ENCODE measurements at places on chromosomes 16 and 17.

DNA sequence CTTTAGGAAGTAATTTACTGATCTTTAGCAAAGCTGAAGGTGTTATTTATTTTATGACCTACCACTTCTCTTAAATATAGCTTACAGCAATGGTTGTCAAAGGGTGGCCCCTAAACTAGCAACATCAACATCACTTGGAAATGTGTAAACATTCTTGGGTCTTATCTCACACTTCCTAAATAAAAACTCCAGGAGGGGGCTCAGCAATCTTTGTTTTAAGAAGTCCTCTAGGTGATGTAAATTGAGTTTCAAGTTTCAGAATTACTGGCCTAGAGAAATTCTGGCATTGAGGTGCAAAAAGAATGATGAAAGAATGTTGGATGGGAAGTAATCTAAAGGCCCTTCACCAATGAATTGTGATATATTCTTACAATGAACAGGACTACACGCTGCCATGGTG is 142.3 kb downstream of the HS3ST4 start:
- DNase-seq, result no peak

GRCh38 chr16:80940069-80940856 is 66.4 kb downstream of the CMC2 start:
- no peak for DNase-seq

- no peak for DNase-seq
Observed at GRCh38 chr17:1651559-1651844, 1.8 kb upstream of the RILP start.

GRCh38 chr17:83127431-83128160 is 48.2 kb downstream of the METRNL start:
- no peak for DNase-seq

- DNase-seq, result peak; percentile 20
Observed at GRCh38 chr17:27879987-27880608, 13.1 kb downstream of the LYRM9 start.

DNA sequence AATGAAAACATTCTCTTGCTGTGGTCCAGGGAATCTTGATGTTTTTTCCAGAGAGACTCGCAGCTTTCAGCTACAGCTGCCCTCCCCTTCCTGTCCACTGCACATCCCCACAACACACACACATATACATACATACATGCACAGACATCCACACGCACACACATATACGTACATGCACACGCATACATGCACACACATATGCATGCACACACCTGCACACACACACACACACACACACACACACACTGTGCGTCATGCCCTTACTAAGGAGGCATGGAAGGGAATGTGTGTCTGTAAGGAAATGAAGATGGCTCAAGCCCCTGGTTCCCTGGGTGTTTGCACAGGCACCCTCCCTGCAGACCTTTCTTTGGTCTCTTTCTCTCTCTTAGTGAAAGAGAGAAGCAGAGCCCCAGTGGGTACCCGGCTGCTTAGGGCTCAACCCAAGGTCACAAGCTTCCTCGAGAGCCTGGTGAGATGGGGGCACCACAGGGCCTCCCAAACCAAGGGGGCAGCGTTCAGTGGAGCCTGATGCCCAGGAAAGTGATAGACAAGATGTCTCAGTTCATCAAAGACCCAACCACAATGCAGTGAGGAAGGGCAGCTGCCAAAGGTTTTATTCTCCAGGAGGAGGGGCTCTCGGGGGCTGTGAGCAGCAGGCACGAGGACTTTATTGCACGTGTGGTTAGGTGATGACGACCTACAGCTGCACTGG is 33.3 kb downstream of the TNFRSF13B start:
- DNase-seq, result no peak

DNA sequence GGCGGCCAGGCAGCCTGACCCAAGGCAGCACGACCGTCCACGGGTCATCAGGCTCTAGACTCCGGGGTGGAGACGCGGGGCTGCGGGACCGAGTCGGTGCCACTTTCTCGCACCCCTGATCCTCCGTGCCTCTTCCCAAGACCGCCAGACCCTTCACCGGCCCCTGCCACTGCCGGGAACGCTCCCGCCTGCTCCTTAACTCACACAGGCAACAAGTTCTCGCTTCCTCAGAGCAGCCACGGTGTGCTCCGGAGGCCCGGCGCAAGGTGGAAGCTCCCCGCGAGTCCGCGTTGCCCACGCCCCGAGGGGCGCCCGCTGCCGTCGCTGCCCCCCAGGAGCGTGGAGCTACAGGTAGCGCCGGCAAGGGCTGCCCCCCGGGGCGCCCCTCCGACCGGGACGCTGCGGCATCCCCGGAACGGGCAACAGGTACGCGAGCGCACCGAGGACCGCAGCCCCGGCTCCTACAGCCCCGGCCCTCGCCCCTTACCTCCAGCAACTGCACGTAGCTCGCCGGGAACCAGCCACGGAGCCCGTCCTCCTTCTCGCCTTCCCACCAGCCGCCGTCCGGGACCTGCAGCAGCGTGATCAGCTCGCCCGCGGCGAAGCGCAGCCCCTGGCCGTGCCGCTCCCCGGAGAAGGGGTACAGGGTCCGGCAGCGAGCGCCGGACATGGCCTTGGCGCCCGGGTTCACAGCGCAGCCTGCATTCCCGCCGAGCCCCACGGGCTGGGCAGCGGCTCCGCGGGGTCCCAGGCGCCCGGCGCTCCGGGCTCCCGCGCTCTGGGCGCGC is 491 bp downstream of the GAS7 start:
- DNase-seq, result no peak
